Dorsolateral prefrontal cortex (tissue), 122 donors: ENCODE measurements at places on chromosomes 1 and 21.

DNA sequence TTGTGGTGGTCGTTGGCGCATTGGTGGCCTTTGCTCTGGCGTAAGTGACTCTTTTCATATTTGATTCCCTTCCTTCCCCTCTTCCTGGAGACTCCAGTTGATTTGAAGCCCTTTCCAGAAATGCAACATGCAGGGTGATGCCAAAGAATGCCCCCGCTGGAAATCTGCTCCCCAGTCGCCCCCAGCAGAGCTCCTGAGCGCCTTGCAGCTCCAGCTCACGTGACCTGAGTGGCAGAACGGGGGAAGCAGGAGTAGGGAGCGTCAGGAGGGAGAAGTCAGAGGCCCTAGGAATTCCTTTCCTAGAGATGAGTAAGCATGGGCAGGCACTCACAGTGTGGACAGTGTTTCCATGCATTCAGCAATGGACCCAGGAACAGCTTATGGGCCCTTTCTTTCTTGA lies 255.9 kb downstream of the CACNA1E start:
- no peak for DNase-seq

DNA sequence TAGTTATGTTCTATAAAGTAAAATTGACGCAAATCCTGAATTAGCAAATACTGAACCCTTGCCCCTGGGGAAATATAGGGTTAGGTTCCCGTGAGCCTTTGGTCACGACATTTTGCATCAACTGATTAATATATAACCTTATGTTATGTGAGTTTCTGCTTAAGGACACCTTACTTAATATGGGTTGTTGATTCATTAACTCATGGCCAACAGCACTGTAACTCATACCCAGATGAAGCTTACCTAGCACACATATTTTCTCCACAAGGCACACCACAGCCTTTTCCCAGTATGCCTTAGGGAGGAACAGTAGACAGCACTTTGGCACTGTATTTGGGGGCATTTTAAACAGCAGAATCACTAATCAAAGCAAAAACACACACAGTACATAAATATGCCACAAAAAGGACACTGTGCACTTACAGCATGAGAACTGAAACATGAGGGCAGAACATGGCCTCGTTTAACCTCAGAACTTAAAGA lies 15.1 kb downstream of the INAVA start:
- DNase-seq, result no peak

DNA sequence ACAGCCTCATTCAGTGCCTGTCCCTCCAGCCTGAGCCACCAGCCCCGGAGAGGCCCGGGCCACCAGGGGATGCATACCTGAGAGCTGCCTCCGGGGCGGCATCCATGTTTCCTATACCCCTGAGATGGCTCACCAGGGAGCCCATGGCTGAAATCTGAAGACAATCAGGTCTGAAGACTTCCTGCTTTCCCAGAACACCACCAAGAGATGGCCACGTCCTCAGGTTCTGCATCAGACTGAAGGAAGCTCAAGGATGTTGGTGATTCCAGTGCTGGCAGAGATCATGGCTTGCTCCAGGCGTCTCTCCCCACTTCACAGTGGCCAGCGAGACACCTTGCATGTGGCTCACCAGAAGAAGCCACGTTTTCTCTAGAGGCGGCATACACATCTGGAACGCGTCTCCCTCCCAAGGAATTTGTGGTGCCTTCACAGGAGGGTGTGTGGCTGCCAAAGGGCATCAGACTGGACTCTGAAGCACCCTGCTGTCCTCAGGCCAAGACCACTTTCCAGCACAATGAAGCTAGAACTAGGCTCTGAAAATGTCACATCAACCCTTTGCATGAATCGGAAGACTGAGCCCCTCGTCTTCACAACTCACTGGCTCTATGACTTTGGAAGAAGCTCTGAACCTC lies 170.7 kb upstream of the IRF2BP2 start:
- DNase-seq, result no peak

DNA sequence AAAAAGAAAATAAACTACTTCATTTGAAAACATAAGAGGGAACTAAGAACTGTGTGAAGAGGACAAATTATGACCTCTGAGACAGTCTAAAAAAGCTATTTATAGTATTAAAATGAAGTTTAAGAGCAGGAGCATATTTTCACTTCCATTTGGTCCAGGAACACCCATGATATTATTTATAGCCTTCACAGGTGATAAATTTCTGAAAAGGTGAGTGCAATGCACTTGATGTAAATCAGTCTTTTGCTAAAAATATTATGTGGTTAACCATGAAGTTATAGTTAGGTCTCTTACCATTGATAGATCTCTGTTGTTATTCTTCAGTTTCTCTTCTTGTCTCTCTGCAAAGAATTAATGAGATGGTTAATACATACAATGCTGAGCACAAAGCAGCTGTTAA lies 14.7 kb downstream of the TMCO1 start:
- no peak for DNase-seq
